ENCODE measurements at places on chromosomes 5 and 9.

- DNase-seq, result no peak
Measured at GRCh38 chr5:52777186-52777585, 10.5 kb upstream of the ITGA1 start.

GRCh38 chr5:6026766-6027406, 351.5 kb downstream of the MED10 start:
- DNase-seq, result no peak

- no peak for DNase-seq
Measured at GRCh38 chr5:53476531-53477480, 3.6 kb upstream of the FST start.

- no peak for DNase-seq
Measured at GRCh38 chr9:21027295-21027694, 4.1 kb downstream of the HACD4 start.

DNA sequence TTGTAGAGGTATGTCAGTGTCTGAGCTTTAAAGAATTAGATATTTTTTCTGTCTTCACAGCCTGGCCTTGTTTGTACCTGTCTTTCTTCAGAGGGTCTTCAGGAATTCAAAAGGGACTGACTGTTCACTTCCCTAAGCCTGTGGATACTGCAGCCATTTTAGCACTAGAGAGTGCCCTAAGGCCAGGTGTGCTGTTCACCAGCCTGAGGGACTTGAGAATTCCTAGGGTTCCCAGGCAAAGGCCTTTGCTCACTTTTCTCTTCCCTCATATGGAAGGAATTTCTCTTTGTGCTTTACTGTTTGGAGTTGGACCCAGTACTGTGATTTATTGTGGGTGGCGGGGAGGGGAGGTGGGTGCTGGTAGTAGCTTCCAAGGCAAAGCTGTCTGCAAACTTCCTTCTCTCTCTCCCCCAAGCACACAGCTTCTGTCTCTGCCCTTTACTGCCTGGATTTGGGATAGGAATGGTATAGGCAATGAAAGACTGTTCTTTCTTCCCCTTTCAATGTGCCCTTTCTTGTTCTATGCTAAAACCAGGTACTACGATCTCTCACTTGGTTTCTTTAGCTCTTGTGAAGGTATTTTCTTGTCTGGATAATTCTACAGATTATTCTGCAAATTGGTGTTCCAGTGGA, 9.7 kb upstream of the LRRC70 start:
- DNase-seq, result no peak

DNA sequence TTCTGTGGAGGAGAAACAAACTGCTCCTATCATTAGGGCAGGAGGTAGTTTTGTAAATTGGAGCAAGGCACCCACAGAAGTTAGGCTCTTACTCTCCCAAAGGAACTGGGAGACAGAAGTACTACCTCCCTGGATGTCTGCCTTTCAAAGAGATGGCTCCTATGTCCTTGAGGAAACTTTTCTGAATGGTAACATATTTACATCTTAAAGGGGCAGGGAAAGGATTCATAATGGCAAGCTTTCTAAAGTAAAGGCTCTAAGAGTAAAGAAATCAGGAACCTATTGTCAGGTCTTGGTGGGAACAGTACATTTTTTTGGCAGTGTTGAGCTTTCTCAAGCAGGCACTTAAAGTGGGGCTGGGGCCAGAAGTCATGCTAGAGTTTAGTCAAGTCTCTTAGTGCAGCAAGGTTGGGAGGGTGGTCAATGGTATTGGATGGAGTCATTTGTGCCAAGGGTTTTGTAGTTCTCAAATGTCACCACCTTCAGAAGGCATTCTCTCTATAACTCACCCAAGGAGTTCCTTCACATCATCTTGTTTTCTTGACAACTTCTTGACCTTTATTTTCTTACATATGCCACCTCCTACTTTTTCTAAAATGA, 26.3 kb upstream of the NDFIP1 start:
- no peak for DNase-seq

DNA sequence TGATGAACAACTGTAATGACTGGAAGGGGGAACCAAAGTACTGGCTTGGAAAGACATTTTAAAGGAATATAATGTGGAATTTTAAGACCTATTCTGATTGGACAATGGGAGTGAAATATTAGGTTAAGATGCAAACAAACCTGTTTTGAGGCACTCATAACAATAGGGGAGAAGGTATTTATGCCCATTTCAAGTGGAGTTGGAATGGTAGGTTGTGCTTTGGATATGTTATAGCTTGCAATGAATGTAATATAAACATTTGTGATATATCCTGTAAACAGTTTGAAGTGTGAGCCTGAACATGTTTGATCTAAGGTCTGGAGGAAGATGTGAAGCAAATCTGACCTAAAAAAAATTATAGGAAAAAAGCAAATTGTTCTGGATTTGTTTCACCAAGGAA, 129.6 kb upstream of the GRHPR start:
- DNase-seq, result no peak

- no peak for DNase-seq
Measured at GRCh38 chr9:34451545-34451944, 6.8 kb downstream of the FAM219A start.

DNA sequence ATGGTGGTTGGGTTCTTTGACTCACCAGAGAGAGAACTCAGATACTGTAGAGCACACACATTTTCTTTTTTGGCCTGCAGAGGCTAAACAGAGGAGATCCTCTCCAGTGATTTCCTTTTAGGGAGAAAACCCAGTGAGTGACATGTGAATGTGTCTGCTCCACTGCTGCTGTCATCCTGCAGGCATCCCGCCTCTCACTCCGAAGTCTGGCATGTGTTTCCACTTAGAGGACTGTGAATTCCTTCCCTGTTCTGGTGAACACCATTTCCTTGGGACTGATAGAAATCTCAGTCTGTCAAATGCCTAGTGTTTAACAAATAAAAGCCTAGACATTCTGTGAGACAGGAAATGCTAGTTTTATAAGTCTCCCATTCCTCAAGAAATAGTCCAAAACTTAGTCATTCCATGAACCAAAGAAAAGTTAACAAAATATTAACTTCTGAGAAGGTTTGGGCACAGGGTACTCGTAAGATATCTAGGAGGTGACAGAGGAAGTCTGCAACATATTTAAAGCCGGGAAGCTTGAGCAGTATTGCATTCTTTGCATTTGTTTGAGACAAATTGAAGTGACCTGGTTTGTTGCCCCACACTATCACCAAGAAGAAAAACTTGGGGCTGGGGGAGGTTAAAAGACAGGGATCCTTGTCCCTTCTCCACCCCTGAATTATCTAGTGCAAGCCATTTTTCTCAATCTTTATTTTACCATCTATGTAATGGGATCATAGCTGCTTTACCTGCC, 74.9 kb upstream of the NIPAL4 start:
- DNase-seq, result no peak

DNA sequence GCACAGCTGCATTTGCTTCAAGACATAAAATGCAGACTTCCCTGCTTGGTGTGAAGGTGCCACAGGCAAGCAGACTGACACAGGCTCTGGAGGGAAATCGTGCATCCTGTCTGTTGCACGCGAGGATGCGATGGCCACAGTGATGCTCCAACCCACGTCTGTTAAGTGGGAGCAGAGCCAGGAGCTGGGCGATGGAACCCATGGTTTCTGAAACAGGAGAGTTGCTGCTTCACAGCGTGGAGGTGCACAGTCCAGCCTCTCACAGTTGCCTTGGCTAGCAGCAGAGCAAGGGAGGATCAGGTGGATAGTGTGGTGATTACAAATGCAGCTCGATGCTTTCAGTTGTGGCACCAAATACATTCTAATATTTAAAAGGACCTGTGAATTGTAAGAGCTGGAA, 108.8 kb downstream of the TENT4A start:
- no peak for DNase-seq

Measured in stimulated activated CD4-positive, alpha-beta T cell treated with anti-CD3 and anti-CD28 coated beads, Interleukin-1b, Interleukin-23, amount 100 ng/mL, for 1 hour (primary cell).